ENCODE measurements at places on chromosomes 11 and 22. TPM values are rescaled to one million over a fixed set of nuclear protein-coding genes. Genes with fewer than 3 reads are reported as not detected.
A peak's percentile ranks its signal among the peaks of the same experiment; 100 is the strongest.

DNA sequence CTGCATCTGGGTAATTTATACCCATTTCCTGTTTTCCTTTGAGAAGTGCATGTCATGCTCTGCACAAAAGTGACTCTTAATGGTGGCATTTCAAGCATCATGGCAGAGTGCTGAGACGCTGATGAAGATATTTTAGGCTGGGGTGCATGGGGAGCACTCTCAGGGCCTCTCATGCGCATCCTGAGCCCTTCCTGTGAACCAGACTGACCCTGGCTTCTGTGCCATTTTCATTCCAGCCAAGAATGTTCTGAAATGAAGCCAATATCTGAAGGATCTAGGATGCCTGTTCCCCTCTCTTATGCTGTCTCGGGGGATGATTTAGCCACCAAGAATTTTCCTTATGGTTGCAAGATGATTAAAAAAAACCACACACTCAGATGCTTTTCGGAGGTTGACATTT, 61.5 kb downstream of the MIAT start:
- H3K4me1 ChIP-seq, result peaks cover 2% of the 10 kb centered on the region
- no peak overlapping the region for H3K4me3 ChIP-seq
- peaks cover 22% of the 10 kb centered on the region for H3K36me3 ChIP-seq
- H3K27ac ChIP-seq, result no peak overlapping the region
- no peak for DNase-seq

DNA sequence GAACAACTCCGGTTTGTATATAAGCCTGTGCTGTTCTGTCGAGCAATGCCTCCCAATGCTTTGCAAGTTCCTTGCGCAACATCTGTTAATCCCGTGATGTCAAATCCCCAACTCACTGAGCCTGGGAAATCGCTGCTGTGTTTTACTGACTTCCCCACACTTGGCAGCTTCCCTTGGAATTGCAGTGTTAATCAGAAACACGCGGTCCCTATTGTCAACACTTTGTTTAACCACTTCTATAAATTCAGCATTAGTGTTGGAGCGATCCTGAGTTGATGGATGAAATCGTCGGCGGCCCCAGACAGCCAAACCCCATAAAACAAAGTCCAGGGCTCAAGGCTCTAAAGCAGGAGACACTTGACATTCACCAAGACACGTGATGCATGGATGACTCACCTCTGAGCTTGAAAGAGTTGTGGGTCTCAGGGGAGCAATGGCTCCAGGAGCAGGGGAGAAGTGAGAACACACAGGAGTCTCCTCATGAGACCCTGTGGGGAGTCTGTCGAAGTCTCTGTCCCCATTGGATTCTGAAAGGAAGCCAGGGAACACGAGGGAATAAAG, 555.3 kb downstream of the MIAT start:
- peaks cover 53% of the 10 kb centered on the region for H3K27me3 ChIP-seq
- no peaks in the 10 kb centered on the region for H3K4me1 ChIP-seq
- no peak overlapping the region for H3K27ac ChIP-seq
- H3K36me3 ChIP-seq, result no peaks in the 10 kb centered on the region
- H3K4me3 ChIP-seq, result no peak overlapping the region

GRCh38 chr11:19777377-19778102, 64.9 kb downstream of the NAV2 start:
- H3K4me3 ChIP-seq, result peak overlapping the region; percentile 55
- H3K27ac ChIP-seq, result peak overlapping the region; percentile 30
- peaks cover 6% of the 10 kb centered on the region for H3K4me1 ChIP-seq

The PTDSS2 gene
- 9.0 TPM for polyA plus RNA-seq

DNA sequence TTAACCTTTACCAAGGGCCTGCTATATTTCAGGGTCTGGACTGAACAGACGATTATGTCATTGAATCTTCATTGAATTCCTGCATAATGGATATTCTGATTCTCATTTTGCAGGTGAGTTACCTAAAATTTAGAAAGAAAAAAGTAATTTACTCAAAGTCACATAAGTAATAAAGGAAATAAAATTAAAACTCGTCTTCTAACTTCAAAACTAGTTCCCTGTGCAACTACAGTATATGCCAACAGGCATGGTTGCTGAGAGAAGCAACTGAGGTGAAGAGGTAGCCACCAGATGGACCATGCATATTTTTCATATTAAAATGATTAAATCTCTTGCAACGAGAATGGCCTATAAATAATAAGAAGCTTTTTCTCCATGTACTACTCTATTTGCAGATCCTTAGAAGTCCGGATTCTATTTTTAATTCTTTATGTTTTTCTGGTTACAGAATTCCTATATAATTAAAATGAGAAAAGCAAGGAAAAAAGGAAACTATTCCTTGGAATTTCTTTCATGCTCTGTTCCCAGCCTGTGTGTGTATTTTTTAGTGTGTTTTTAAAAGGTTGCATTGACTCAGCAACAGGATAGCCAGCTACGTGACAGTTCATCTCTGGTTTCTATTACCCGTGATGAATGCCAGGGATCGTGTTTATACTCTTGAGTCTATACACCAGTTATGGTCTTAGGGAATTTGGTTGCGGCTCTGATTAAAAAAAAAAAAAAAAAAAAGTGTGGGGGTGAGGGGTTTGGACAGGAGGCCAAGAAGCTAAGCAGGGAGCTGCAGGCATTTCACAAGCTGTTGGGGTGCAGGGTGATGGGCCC, 186.8 kb downstream of the ETS1 start:
- no peak overlapping the region for H3K27ac ChIP-seq
- H3K4me3 ChIP-seq, result no peak overlapping the region
- peaks cover 31% of the 10 kb centered on the region for H3K4me1 ChIP-seq
- H3K27me3 ChIP-seq, result no peaks in the 10 kb centered on the region

- peaks cover 48% of the 10 kb centered on the region for H3K4me1 ChIP-seq
- no peak overlapping the region for H3K27ac ChIP-seq
- no peak for DNase-seq
- H3K4me3 ChIP-seq, result peak overlapping the region; percentile 38
Measured at GRCh38 chr11:7578276-7578955, 64.6 kb downstream of the PPFIBP2 start.

The OR52I2 gene
- polyA plus RNA-seq, result not detected

GRCh38 chr22:27616033-27616432, 185.5 kb downstream of the MN1 start:
- DNase-seq, result no peak
- no peak overlapping the region for H3K27ac ChIP-seq
- H3K36me3 ChIP-seq, result no peaks in the 10 kb centered on the region
- H3K4me1 ChIP-seq, result peaks cover 5% of the 10 kb centered on the region

GRCh38 chr11:44968510-44968909, 17.8 kb upstream of the TP53I11 start:
- no peak for DNase-seq
- no peak overlapping the region for H3K27ac ChIP-seq
- H3K4me1 ChIP-seq, result peaks cover 3% of the 10 kb centered on the region
- no peaks in the 10 kb centered on the region for H3K27me3 ChIP-seq
- H3K36me3 ChIP-seq, result no peaks in the 10 kb centered on the region

The TECTA gene
- polyA plus RNA-seq, result 0.31 TPM

DNA sequence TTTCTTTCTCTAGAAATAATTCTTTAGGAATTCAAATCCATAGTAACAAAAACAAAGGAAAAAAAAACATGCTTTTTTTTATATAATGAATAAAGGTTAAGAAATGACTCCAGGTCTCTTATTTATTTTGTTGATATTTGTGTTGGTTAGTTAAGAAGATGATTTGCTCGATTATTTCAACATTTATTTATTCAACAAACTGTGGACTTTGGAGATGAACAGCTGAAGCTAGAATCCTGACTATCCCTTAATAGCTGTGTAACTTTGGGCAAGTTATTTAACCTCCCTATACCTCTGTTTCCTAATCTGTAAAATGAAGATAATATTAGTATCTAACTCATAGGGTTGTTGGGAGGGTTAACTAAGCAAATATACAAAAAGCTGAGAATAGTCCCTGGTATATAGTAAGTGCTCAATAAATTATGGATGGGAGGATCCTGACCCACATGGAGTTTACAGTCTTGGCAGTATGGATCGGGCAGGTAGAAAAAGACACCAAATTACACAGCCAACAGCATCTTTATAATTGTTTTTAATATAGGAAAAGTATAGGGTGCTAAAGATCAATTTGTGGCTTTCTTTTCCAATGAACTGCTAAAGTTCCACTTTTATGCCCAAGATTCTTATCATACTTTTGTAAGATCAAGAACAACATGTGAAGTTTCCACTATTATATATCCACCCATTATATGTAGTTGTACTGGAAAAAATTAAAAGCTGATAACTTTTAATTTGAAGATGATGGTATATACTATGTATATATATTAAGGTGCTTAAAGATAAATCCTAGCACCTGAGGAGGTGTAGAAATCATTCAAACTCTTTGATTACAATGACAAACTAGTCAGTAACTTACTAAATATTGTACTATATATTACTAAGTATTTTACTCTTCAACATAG, 1.3 kb upstream of the CAT start:
- peak overlapping the region; percentile 95 for H3K4me3 ChIP-seq
- H3K27ac ChIP-seq, result no peak overlapping the region
- DNase-seq, result no peak
- peaks cover 39% of the 10 kb centered on the region for H3K4me1 ChIP-seq

DNA sequence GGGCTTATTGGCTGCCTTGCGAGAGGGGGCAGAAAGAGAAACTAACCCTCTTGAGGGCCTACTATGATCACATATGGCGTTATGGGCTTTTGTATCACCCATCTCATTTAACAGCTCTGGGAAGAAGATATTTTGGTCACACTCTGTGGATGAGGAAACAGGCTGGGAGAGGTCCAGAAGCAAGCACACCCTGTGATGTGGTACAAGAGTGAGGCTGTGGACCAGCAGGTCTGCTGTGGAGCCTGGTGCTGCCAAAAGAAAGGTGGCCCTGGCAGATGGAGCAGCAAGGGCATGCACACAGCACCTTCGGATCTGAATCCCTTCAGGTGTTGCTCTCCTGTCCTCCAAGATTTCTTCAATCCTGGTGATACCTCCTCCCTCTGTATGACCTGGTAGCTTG, 64.1 kb downstream of the KCNC1 start:
- H3K27ac ChIP-seq, result no peak overlapping the region
- peaks cover 5% of the 10 kb centered on the region for H3K36me3 ChIP-seq
- no peaks in the 10 kb centered on the region for H3K4me1 ChIP-seq

The OR51B2 gene
- not detected for polyA plus RNA-seq

DNA sequence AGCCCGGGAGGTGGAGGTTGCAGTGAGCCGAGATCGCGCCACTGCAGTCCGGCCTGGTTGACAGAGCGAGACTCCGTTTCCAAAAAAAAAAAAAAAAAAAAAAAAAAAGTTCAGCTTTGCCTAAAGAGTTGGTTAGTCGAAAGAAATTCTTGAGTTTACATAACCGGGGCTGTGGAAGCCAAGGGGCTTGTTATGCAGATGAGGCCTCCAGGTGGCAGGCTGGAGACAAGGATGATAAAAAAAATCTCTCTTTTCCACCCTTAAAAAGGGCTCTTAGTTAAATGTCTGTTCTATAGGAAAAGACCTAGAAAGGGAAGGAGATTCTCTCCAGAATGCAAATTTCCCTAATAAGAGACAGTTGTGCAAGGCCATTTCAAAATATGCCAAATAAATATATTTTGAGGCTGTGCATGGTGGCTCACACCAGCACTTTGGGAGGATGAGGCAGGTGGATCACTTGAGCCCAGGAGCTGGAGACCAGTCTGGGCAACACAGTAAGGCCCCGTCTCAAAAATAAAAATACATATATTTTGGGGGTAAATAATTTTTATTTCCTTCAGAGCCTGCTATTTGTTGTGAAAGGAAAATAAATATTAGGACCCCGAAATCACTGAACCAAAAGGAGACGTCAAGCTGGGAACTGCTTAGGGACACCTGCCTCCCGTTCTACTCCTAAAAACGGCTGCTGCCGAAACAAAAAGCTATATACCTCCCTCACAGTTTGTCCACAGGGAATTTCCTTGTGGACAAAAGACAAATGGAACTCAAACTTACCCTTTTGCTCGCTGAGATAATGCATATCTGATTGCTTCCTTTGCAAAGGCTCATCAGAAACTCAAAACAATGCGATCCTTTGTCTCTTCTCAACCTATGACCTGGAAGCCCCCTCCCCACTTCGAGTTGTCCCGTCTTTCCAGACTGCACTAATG, 2.4 kb upstream of the IFITM2 start:
- peak; percentile 59 for DNase-seq
- peaks cover 62% of the 10 kb centered on the region for H3K4me1 ChIP-seq
- H3K27me3 ChIP-seq, result no peaks in the 10 kb centered on the region
- peak overlapping the region; percentile 86 for H3K27ac ChIP-seq

GRCh38 chr11:2791139-2791520, 91.3 kb upstream of the KCNQ1OT1 start:
- no peaks in the 10 kb centered on the region for H3K27me3 ChIP-seq
- no peak overlapping the region for H3K27ac ChIP-seq
- no peak for DNase-seq
- peak overlapping the region; percentile 78 for H3K4me3 ChIP-seq
- peaks cover 4% of the 10 kb centered on the region for H3K36me3 ChIP-seq

DNA sequence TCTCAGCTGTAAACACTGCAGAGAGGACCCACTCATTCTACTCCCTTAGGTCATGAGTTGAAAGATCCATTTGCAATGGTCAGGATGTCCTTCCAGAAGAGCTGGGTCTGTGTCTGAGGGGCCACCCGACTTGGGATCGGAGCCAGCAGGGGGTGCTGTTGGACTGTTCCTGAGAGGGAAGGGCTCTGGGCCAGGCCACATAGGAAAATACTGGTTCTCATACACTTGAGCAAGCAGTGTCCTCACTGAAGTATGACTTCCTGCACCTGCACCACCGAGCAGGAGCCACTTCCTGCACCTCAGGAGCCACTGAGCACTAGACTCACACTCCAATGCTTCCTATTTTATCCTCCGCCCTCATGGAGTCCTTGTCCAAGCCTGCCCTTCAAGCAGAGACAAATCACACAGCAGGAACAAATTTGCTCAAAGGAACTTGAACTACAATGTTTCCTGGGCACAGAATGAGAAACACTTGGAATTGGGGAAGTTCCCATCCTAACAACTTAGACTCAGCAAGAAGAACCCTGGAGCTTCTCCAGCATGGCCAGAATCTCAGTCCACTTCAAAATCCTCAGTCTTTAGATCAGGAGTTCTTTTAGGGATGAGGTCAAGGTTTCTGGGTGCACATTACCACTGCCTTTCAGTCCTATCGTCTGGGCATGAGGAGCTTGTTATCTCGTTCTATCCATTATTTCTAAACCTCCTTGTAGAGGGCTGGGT, 36.6 kb upstream of the VPREB1 start:
- DNase-seq, result peak; percentile 70
- H3K4me1 ChIP-seq, result peaks cover 4% of the 10 kb centered on the region
- H3K27me3 ChIP-seq, result peaks cover 2% of the 10 kb centered on the region
- H3K4me3 ChIP-seq, result no peak overlapping the region

GRCh38 chr11:125211948-125212340, 47.4 kb downstream of the PKNOX2 start:
- H3K27ac ChIP-seq, result no peak overlapping the region
- no peak for DNase-seq
- no peak overlapping the region for H3K4me3 ChIP-seq
- H3K4me1 ChIP-seq, result no peaks in the 10 kb centered on the region

- no peaks in the 10 kb centered on the region for H3K27me3 ChIP-seq
- H3K27ac ChIP-seq, result no peak overlapping the region
- H3K4me1 ChIP-seq, result no peaks in the 10 kb centered on the region
- no peak for DNase-seq
Measured at GRCh38 chr22:35394011-35394312, 6.0 kb upstream of the MCM5 start.

The OR4A16 gene
- not detected for polyA plus RNA-seq
